ENCODE measurements at places on chromosomes 4 and X. TPM values are rescaled to one million over a fixed set of nuclear protein-coding genes. Genes with fewer than 3 reads are reported as not detected.

Gene MAGEC3
- not detected for total RNA-seq

Gene SLC34A2
- total RNA-seq: not detected

Gene CSAG2
- total RNA-seq: not detected

Gene NXF2
- not detected for total RNA-seq

Gene APLN
- total RNA-seq: 1.2 TPM

Gene CT83
- total RNA-seq: not detected

Gene OCIAD1
- total RNA-seq: 122 TPM

Gene SLC10A4
- total RNA-seq: 8.0 TPM

Gene ZNF827
- 2.9 TPM for total RNA-seq

Gene PAK3
- not detected for total RNA-seq

Gene PPP1R2C
- total RNA-seq: not detected

Gene C4orf36
- total RNA-seq: 2.5 TPM

Gene ERVMER34-1
- total RNA-seq: 0.49 TPM

Gene TEC
- total RNA-seq: 1.3 TPM

Gene GLRA2
- not detected for total RNA-seq

Gene BMP3
- not detected for total RNA-seq

Gene TNIP3
- 0.22 TPM for total RNA-seq

Gene H2BW2
- total RNA-seq: not detected

Gene JCHAIN
- not detected for total RNA-seq

Gene COX7B
- 698 TPM for total RNA-seq

Gene NPY5R
- total RNA-seq: not detected

Gene PPP4R3C
- total RNA-seq: not detected

Gene SH3D19
- 23.5 TPM for total RNA-seq

Gene KLHL13
- 0.96 TPM for total RNA-seq

Gene LEF1
- not detected for total RNA-seq

Gene CXorf49
- total RNA-seq: not detected

Gene RPA4
- total RNA-seq: 0.20 TPM

Gene GPR82
- not detected for total RNA-seq

Gene F8A1
- total RNA-seq: 112 TPM

Gene FATE1
- not detected for total RNA-seq

Gene SPANXA2
- 0.22 TPM for total RNA-seq

Gene TCEAL2
- not detected for total RNA-seq

Gene UGT2A3
- total RNA-seq: not detected

Gene P2RY4
- not detected for total RNA-seq

Gene TXK
- total RNA-seq: 0.20 TPM

Gene EXOC1
- 10.4 TPM for total RNA-seq

Gene ZBTB49
- total RNA-seq: 2.5 TPM

Gene SLC16A2
- total RNA-seq: 29.4 TPM

Gene GLRB
- total RNA-seq: 0.64 TPM

Gene PNMA6A
- 4.8 TPM for total RNA-seq

Gene TMEM187
- total RNA-seq: 5.3 TPM

Gene IQCM
- not detected for total RNA-seq

Gene PDZD4
- total RNA-seq: 3.8 TPM

Gene ASB5
- total RNA-seq: not detected

Gene TLR10
- total RNA-seq: 0.05 TPM

Gene MAOA
- total RNA-seq: 0.16 TPM

Gene TMPRSS11D
- total RNA-seq: not detected

Gene RBM46
- not detected for total RNA-seq

Gene CFAP97
- total RNA-seq: 12.5 TPM

Gene ABLIM2
- total RNA-seq: 0.58 TPM

Gene VCX2
- total RNA-seq: not detected

Gene CABS1
- not detected for total RNA-seq

Gene HHIP
- total RNA-seq: 0.74 TPM

Gene EGF
- total RNA-seq: 0.21 TPM

All from A549 treated with RU486 at 1 μM for 4 hours (cell line).